ENCODE measurements at places on chromosomes 16 and 17.

GRCh38 chr16:4813251-4814003 is 11.0 kb upstream of the ROGDI start:
- DNase-seq = no peak

DNA sequence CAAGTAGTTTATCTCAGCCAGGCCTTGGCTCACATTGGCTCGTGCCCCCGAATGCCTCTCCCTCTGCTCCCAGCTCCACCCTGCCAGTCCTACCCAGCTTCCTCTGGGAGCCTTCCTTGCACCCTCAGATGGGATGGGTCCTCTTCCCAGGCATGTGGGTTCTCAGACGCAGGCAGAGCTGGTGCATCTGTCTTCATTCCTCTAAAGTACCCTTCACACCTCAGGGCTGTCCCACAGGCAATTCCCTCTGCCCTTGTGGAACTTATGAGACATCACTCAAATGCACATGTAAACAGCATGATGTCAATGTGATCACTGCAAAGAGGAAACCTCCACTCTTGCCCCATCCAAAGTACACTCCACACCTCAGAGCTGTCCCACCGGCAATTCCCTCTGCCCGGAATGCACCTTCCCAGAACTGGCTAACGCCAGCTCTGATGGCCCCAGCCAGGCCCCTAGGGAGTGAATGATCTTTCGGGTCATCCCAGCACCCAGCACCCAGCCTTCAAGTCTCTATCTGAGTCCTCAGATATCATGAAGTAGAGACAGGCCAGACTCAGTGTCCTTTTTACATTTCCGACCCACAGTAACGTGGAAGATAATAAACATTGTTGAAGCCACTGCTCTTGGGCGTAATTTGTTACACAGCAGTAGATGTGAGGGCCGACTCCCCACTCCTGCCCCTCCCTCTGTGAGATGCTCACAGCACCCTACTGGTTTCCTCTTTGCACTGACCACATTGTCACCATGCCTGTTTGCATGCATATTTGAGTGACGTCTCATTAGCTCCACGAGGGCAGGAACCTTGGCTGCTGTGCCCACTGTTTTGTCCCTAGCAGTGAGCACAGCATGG is 85.4 kb downstream of the N4BP1 start:
- no peak for DNase-seq

- peak; percentile 66 for DNase-seq
Measured at GRCh38 chr17:35969558-35970380, 11.5 kb downstream of the CCL16 start.

DNA sequence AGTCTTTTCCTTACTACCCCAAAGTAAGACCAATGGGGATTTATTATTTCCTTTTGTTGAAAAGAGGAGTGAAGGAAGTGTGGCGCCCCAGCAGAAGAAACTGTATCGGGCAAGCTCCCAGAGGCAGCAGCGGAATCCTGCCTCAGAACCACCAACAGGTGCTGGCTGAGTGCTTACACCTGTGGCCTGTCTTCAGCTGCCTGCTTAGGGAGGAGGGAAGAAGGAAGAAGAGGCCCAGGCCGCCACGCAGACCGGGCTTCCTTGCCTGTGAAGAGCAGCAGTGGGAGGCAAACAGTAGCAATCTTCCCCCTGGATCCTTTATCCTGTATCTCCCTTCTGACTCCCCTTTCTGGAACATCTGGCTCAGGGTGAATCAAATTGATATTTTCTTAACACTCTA is 134.7 kb downstream of the AATF start:
- no peak for DNase-seq

GRCh38 chr17:48563385-48563838 is 14.7 kb downstream of the HOXB4 start:
- DNase-seq = no peak

GRCh38 chr17:51912939-51913338 is 245.6 kb downstream of the CA10 start:
- no peak for DNase-seq

Data from RWPE1 (cell line).